Body of pancreas (tissue), 4 donors: ENCODE measurements at places on chromosomes 1 and 21. TPM values are rescaled to one million over a fixed set of nuclear protein-coding genes. Genes with fewer than 3 reads are reported as not detected.

- DNase-seq = no peak
- no peak overlapping the region for H3K27ac ChIP-seq
- H3K36me3 ChIP-seq = no peaks in the 10 kb centered on the region
- no peaks in the 10 kb centered on the region for H3K27me3 ChIP-seq
- no peaks in the 10 kb centered on the region for H3K4me1 ChIP-seq
- H3K4me3 ChIP-seq = no peak overlapping the region
Observed at GRCh38 chr1:165010418-165011070, 346.0 kb downstream of the LMX1A start.

GRCh38 chr1:78102916-78103315, 57.1 kb downstream of the GIPC2 start:
- peaks cover 16% of the 10 kb centered on the region for H3K4me1 ChIP-seq
- H3K36me3 ChIP-seq = no peaks in the 10 kb centered on the region
- H3K27me3 ChIP-seq = no peaks in the 10 kb centered on the region

The FCRLB gene
- not detected for total RNA-seq

The TGFB2 gene
- total RNA-seq = 4.3 TPM

The CFH gene
- total RNA-seq = 12.2 TPM

DNA sequence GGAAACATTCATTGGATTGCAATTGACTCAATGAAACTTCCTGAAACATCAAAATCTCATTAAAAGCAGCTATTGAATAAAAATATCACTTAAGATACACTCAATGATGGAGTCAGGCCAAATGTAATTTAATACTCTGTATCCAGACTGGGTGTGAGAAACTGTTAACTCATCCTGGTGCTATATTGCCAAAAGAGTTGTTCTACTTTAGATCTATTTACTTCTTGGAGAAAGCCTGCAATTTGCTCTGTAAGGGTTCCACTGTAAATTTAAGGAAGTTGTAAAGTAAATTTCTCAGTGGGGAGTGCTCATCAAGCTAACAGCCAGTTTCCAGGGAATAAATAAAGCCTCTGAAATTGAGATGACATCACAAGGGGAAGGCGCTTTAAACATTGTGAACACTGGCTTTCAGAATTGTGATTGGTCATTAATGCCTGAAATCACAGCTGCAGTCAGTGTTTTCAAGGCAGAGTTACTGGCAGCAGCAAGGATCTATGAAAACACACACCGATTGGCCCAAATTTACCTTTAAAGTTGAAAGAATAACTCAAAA, 91.4 kb downstream of the OLFM3 start:
- no peak overlapping the region for H3K27ac ChIP-seq
- no peaks in the 10 kb centered on the region for H3K27me3 ChIP-seq
- H3K4me1 ChIP-seq = peaks cover 9% of the 10 kb centered on the region
- no peak for DNase-seq
- H3K36me3 ChIP-seq = no peaks in the 10 kb centered on the region

The LCE1C gene
- total RNA-seq = not detected

- H3K36me3 ChIP-seq = no peaks in the 10 kb centered on the region
- peak overlapping the region; percentile 69 for H3K27ac ChIP-seq
- no peak for DNase-seq
- H3K27me3 ChIP-seq = no peaks in the 10 kb centered on the region
Observed at GRCh38 chr1:67759692-67760029, 73.6 kb downstream of the GNG12 start.

The PDE4B gene
- 12.2 TPM for total RNA-seq

The RIMKLA gene
- total RNA-seq = 0.99 TPM

DNA sequence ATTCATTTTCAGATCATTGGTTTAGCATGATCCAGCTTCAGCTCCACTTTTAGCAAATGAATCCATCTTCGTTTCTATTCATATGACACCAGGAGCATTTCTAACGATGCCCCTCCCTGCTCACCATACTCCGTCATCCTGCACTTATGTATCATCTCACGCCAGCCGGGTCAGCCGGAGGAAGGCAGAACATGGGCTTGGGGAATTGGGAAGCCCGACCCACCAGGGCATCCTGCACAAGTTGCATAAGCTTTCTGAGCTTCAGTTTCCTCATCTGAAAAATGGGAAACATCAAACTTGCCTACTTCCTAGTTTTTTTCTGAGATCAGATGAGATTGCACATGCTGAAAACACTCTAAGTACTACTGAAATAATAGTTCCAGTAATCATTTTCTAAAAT, 194.7 kb downstream of the AK5 start:
- H3K27me3 ChIP-seq = no peaks in the 10 kb centered on the region
- H3K4me1 ChIP-seq = no peaks in the 10 kb centered on the region
- H3K36me3 ChIP-seq = no peaks in the 10 kb centered on the region

DNA sequence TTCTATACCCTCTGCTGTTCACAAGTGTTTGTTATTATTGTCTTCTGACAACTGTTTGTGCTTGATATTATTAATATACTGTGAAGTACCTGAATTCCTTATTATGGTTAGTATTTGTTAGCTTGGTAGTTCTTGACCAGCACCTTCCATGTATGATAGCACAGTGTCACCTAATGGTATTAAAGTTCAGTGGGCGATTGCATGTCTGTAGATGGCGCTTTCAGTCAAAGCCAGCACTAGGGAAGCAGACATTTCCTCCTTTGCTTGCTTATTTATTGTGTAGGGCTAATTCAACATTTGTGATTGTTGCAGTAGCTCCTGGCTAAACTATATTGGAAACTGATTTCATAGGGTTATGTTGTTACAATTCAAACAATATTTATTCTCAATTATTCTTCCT, 218.0 kb downstream of the ZP4 start:
- DNase-seq = no peak
- H3K27me3 ChIP-seq = no peaks in the 10 kb centered on the region
- no peaks in the 10 kb centered on the region for H3K4me1 ChIP-seq
- no peaks in the 10 kb centered on the region for H3K36me3 ChIP-seq
- H3K27ac ChIP-seq = no peak overlapping the region
- H3K4me3 ChIP-seq = no peak overlapping the region

The SUCO gene
- total RNA-seq = 68.6 TPM

DNA sequence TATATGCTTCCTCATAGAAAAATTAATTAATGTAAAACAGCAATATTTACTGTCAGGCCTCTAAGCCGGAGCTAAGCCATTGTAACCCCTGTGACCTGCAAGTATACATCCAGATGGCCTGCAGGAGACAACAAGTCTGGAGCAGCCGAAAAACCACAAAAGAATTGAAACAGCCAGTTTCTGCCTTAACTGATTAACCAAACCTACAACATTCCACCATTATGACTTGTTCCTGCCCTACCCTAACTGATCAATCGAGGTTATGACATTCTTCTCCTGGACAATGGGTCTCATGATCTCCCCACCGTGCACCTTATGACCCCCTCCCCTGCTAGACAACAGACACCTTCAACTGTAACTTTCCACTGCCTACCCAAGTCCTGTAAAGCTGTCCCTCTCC, 205.8 kb upstream of the DUSP10 start:
- H3K27ac ChIP-seq = no peak overlapping the region
- H3K27me3 ChIP-seq = no peaks in the 10 kb centered on the region
- no peak overlapping the region for H3K4me3 ChIP-seq
- no peaks in the 10 kb centered on the region for H3K4me1 ChIP-seq
- H3K36me3 ChIP-seq = no peaks in the 10 kb centered on the region
- no peak for DNase-seq

GRCh38 chr1:72178266-72178665, 104.1 kb downstream of the NEGR1 start:
- no peak for DNase-seq
- H3K36me3 ChIP-seq = no peaks in the 10 kb centered on the region
- no peak overlapping the region for H3K4me3 ChIP-seq
- H3K27ac ChIP-seq = no peak overlapping the region
- H3K27me3 ChIP-seq = no peaks in the 10 kb centered on the region

GRCh38 chr1:21693732-21694131, 24.6 kb upstream of the RAP1GAP start:
- peaks cover 3% of the 10 kb centered on the region for H3K36me3 ChIP-seq
- H3K4me1 ChIP-seq = no peaks in the 10 kb centered on the region
- no peaks in the 10 kb centered on the region for H3K27me3 ChIP-seq
- no peak overlapping the region for H3K4me3 ChIP-seq
- no peak overlapping the region for H3K27ac ChIP-seq

The FPGT gene
- 15.8 TPM for total RNA-seq

GRCh38 chr21:31161157-31161556, 122.9 kb upstream of the KRTAP19-8 start:
- DNase-seq = no peak
- no peaks in the 10 kb centered on the region for H3K27me3 ChIP-seq
- H3K4me3 ChIP-seq = no peak overlapping the region
- H3K4me1 ChIP-seq = no peaks in the 10 kb centered on the region
- H3K27ac ChIP-seq = no peak overlapping the region

DNA sequence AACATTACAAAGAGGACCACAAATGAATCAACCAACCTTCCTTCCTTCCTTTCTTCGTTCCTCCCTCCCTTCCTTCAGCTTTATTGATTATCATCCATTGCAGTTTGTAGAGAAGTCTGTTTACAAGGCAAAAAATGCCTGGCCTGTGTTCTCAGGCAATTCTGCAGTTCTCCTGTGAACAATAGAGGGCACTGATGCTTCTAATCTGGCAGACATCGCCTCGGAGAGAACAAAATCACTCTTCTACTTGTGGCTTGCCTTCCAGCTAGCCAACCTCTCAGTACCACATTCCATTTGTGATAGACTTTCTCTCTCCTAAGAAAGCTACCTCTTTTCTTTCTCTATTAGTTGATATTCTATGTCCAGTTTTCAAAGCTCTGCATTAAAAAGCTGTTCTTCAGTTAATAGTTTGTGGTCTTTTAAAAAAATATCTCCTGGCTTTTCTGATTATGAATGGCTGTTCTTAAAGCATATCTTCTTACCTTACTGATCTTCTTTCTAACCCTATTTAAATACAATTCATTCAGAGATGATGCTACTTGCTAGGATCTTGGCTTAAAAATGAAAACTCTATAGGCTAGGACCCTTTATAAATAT, 26.9 kb upstream of the ESRRG start:
- H3K36me3 ChIP-seq = no peaks in the 10 kb centered on the region
- no peak overlapping the region for H3K27ac ChIP-seq
- H3K27me3 ChIP-seq = no peaks in the 10 kb centered on the region

The CALML6 gene
- 1.0 TPM for total RNA-seq
